ENCODE measurements at places on chromosomes 2 and 18.

DNA sequence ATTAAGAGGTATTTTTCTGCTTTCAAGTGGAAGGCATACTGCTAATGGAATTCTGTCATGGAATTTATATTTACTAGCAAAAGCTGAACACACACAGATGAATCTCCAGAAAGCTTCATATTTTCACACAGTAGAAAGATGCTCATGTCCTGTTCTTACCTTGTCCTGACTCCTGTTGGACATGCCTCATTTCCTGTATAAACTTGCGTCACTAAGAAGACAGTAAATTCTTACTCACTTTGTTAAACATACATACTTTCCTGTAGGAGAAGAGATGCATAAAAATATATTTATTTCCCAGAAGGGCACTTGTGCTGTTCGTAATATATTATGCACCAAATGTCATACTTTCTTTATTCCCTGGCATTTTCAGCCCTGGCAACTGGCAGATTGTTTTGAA lies 238.3 kb upstream of the RASGRP3 start:
- no peak for DNase-seq

DNA sequence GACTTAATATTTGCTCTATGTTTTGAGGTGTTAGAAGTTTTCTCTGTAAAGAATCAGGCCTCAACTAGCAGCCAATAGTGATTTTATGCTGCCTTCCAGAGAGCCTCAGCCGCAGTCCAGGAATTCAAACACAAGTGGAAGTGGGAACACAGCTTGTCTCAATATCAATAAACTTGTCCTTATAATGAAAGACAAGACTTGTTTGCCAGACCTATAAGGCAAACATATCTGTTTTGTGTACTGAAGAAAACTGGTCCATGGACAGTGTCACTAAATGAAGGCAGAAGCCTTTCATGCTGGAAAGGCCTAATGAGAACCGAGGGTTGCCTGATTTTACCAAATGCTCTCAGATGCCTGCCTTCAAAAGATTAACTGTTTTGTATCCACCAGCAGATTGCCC lies 182.2 kb downstream of the EPHA4 start:
- no peak for DNase-seq

DNA sequence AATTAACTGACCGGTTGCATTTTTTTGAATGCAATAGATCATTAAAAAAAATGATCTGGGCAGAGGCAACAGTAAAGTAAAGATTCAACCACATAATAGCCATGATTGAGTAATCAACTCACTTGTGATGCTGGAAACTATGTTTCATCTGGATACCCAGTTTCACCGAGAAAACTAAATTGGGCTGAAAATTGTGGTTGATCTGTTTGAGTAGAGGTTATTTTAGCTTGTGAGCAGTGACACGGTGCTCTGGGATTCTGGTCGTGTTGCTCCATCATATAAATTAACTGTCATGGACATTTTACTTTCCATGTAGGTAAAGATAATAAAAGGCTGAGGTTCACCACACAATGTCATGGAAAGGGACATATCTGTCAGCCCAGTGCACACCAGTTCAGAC lies 58.7 kb downstream of the CD226 start:
- no peak for DNase-seq

- no peak for DNase-seq
These were observed 79.9 kb downstream of the RAPH1 start for GRCh38 chr2:203455209-203455608.

GRCh38 chr2:134460583-134460998 lies 206.7 kb downstream of the MGAT5 start:
- no peak for DNase-seq

- no peak for DNase-seq
These were observed 34.6 kb downstream of the TTC39C start for GRCh38 chr18:24049142-24049541.

GRCh38 chr18:37419866-37420265 lies 145.7 kb downstream of the CELF4 start:
- DNase-seq, result no peak

DNA sequence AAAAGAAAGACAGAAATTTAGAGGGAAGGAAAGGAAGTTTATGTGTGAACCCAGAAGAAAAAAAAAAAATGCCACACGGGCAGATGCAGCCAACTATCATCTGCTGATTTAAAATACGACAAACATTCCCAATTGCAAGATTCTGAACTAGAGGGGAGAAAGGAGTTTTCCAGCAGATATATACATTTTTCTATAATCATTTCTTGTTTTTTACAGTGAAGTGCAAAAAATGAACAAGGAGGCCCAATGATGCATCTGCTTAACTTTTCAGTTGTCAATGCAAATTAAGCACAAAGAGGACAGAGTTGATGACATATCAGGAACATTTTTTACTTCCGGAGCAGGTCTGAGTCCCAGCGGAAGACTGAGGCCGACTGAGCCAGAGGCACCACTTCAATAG lies 144.7 kb downstream of the MYCN start:
- no peak for DNase-seq

DNA sequence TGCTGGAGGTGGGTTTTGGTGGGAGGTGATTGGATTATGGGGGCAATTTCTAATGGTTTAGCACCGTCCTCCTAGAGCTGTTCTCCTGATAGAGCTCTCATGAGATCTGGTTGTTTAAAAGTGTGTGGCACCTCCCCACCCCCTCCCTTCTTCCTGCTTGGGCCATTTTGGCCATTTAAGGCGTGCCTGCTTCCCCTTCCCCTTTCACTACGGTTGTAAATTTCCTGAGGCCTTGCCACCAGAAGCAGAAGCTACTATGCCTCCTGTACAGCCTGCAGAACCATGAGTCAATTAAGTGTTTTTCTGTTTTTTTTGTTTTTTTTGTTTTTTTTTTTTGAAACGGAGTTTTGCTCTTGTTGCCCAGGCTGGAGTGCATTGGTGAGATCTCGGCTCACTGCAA lies 335.7 kb upstream of the HS6ST1 start:
- DNase-seq, result no peak

- no peak for DNase-seq
These were observed 43.9 kb downstream of the TEX51 start for GRCh38 chr2:126942427-126943203.

- DNase-seq, result no peak
These were observed 21.1 kb downstream of the NBAS start for GRCh38 chr2:15539999-15540398.
